ENCODE measurements at places on chromosomes 4 and X.

DNA sequence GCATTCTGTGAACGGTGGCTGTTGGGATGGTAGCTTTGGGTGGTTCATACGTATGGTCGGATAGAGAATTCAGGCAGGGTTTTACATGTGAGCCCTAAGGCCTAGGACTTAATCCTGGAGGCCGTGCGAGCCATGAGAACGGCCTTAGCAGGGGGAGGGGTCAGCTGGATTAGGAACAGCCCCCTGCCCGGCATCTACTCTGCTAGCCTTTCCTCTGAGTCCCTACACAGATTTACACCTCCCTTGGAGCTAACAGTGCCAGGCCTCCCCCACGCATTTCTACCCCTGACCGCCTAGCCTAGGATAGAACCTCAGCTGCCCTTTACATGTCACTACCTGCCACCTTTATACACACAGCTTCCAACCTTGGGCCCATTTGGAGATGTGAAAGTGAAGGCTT lies 7.1 kb downstream of the PRAF2 start:
- DNase-seq: no peak

- DNase-seq: no peak
Observed at GRCh38 chr4:7651461-7651921, 216.8 kb upstream of the PSAPL1 start.

DNA sequence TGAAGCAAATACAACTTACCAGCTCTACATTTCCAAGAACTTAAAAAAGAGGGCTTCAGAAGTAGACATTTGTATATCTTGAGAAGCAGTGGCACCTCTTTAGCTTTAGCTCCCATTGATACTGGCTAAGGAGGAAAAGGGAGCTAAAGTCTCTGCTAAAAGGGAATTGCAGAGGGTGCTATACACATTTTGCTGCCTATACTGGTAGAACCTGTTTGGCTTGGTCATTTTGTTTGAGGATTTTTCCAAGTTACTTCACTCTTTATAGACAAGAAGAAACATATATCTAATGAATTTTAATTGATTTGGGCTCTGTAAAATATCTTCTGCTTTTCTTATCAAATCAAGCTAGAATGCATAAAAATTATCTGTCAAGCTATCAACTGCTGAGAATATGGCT lies 11.8 kb downstream of the PAPSS1 start:
- DNase-seq: no peak

DNA sequence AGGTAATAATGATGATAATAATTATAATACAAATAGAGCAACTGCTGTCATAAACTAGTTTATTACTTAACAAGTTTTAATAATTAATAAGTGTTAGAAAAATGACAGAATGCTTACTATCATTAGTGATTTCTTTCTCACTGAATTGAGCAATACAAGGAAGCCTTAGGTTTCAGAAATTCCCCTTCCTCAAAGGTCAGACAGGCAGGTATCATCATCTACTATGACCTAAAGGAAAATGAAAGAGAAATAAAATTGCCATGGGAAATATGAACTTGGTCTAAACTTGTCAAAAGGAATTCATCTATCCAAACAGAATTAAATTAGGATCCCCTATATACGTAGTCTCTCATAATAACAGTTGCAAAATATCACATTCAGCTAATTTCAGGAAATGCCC lies 56.3 kb upstream of the SLC7A11 start:
- no peak for DNase-seq

DNA sequence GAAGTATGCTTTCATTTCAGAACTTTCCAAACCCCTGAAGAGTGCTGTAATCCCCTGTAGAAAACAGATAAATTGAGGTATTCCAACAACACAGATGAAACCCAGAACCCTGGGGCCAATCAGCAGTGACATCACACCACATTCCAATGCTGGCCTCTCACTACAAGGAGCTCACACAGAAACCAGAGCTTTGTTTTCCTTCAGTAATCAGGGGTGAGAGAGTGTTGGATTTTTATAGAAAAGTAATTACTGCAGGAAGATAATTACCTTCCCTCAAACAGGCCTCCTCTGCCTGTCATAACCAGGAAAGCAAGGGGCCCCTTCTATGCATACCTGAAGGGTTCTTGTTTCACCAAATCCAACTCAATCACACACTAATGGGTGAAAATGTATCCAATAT lies 246.2 kb downstream of the SCFD2 start:
- no peak for DNase-seq

DNA sequence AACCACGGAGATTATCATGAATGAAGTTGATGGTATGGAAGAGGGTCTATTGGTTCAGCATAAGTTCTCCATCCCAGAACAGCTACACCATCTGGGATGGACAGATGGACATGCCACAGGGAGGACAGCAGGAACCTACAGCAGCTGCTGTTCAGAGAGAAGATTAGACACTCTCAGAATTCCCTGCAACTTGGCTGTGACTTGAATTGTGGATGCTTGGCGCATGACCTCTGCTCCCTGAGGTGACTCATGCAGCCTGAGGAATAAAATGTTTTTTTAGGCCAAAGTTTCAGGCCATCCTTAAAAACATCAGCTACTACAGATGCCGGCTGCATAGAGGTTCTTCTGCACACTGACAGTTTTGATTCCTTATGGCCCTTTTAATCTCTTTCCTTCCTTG lies 97.3 kb downstream of the RS1 start:
- no peak for DNase-seq

GRCh38 chr4:7677799-7678301 lies 243.1 kb upstream of the PSAPL1 start:
- DNase-seq: no peak

DNA sequence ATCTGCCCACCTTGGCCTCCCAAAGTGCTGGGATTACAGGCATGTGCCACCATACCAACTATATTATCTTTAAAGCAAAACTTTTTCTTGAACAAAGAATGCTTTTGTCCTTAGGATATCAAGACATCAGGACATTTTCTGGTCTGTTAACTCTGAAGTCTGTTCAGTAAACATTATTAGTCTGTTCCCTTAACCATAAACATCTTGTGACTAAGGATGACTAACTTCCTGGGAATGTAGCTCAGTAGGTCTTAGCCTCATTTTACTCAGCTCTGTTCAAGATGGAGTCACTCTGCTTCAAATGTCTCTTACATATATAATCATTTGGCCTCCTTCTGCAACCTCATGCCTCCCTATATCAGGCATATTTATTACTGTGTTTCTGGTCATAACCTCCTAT lies 122.9 kb downstream of the UBE2NL start:
- no peak for DNase-seq

- no peak for DNase-seq
Observed at GRCh38 chrX:132395026-132395425, 93.8 kb downstream of the MBNL3 start.

- no peak for DNase-seq
Observed at GRCh38 chr4:155972098-155972497, 18.4 kb upstream of the CTSO start.

DNA sequence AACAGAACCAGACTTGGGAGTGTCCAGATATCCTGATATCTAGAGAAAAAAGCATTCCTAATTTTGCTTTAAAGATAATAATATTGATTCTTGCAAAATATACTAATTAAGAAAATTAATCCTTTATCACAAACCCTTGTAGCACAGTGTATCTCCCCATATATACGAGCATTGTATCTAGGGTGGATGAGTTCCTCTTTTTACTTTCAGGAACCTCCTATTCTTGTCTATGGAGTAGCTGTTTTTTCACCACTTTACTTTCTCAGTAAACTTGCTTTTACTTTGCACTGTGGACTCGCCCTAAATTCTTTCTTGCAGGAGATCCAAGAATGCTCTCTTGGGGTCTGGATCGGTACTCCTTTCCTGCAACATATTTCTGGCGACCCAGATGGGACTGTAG lies 103.9 kb downstream of the GLUD2 start:
- no peak for DNase-seq

GRCh38 chrX:120304256-120304655 lies 7.0 kb downstream of the TMEM255A start:
- DNase-seq: no peak

DNA sequence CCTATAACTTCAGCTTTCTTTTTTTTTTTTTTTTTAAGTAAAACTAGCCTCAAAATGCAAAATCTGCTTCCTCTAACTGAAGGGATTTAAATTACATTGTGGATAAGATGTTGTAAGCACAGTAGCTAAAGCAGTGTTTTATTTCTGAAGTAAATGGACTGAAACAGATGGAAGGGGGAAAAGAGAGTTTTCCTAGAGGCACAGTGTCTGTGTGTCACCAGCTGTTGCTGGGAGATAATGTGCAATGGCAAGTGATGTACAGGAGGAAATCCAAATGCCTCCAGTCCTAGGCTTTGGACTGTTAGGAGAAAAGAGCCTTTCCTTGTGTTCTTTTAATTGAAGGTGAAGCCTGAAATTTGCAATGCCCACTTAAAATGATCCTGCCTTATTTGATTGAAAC lies 672.1 kb downstream of the GRXCR1 start:
- DNase-seq: no peak
